ENCODE measurements at places on chromosomes 16 and 17. TPM values are rescaled to one million over a fixed set of nuclear protein-coding genes. Genes with fewer than 3 reads are reported as not detected.

The BCL6B gene
- total RNA-seq, result not detected

The AIPL1 gene
- total RNA-seq, result under 0.01 TPM

The WNT3 gene
- 0.79 TPM for total RNA-seq

The CCL1 gene
- not detected for total RNA-seq

The OR2C1 gene
- total RNA-seq, result not detected

The MT1F gene
- total RNA-seq, result 1.6 TPM

The PRAC1 gene
- not detected for total RNA-seq

The RBFOX1 gene
- total RNA-seq, result not detected

The SETD1A gene
- 1.3 TPM for total RNA-seq

The RMI2 gene
- total RNA-seq, result 3.8 TPM

The CCDC40 gene
- total RNA-seq, result 1.7 TPM
